ENCODE measurements at places on chromosomes 12 and 14.
A peak's percentile ranks its signal among the peaks of the same experiment; 100 is the strongest.

DNA sequence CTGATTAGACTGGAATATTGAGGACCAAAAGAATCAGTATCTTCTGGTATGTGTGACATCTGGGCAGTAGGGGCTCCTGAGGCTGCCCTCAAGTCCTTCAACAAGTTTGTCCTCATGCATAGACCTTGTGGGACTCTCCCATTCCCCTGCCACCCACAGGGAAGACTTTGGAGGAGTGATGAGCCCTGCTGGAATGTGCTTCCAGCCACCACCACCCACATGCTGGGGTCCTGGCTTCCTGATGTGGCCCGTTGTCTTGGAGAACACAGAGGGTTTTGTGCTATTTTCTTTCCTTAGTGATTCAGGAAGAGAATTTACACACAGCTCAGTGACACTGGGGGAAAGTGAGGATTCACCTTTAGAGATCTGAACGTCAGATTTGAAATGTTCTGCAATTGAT is 29.2 kb upstream of the SEL1L start:
- peak; percentile 11 for DNase-seq

DNA sequence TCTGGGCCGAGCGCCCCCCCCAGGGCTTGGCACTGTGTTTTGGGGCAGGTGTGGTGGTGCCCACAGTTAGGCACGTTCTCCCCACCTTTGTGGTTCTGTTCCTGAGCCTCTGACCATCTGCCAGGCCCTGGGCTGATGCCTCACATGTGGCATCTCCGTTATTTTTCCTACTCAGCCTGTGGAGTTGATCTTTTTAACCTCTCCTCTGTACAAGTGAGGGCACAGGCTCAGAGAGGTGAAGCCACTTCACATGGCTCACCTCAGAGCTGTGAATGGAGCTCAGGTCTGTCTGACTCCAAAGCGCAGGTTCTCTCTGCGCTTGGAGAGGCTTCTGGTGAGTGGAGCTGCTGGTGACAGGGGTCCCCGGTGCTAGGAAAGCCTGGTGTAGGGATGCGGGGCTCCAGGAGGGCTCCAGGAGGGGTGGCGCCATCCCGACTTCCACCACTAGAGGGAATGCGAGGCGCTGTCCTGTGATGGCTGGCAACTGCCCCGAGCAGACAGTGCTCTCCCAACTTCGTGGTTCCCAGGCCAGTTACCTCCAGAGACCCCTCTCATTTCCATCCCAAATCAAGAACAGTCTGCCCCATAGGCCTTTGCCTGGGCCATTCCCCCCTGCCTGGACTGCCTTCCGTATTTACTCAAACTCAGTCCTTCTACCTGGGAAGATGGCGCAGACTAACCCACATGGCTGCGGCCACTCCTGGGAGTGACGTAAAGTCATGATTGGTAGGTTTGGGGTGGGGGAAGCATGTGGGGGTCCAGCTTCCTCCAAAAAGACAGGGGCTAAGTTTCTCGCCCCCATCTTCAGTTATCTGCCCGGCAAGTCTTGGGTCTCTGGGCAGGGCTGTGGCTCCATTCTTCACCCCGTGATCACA is 9.9 kb downstream of the BCL7A start:
- peak; percentile 12 for DNase-seq

DNA sequence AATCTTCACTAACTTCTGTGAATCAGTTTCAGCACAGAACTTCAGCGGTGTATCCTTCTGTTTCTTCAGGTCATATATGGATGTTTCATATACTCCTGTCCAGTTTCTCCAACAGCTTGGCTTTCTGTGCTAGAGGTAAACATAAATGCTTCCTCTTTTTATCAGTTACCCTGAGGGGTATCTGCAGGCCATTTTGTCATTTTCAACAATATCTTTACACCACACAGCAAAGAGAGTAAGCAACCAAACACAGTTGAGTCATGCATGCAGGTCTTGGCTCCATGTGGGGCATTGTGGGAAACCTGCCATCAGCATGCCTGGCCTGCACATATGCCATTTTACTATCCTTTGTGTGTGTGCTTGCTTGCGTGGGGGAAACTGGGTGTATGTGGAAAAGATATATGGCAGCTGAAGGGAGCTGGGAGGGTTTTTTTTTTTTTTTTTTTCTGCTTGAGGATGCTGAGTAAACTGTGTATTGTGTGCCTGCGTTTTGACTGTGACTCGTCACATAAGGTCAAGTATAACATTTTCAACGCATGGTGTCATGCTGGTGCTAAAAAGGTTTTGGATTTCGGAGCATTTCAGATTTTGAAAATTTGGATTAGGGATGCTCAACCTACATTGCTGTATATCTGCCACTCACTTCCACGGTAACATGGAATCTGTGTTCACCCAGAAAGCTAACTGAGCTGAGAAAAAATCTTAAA is 56.1 kb upstream of the YARS2 start:
- no peak for DNase-seq

GRCh38 chr12:43370263-43370662 is 181.7 kb downstream of the ADAMTS20 start:
- DNase-seq = peak; percentile 86

DNA sequence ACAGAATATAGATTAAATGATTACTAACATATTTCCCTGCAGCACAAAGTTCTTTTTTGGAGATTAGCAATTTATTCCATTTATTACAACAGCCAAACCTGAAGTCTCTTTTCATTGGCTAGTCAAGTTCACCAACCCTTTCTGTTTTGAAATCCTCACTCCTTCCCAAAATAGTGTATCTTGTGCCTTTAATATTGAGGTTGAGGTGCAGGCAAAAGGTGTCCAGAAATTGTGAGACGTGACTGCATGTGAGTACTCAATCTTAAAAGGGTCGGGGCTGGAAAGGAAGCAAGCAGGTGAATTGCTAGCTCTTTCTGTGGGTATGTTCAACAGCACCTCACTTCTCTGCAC is 11.1 kb upstream of the FOXN3 start:
- no peak for DNase-seq

GRCh38 chr12:104360983-104361707 is 57.6 kb downstream of the EID3 start:
- no peak for DNase-seq

DNA sequence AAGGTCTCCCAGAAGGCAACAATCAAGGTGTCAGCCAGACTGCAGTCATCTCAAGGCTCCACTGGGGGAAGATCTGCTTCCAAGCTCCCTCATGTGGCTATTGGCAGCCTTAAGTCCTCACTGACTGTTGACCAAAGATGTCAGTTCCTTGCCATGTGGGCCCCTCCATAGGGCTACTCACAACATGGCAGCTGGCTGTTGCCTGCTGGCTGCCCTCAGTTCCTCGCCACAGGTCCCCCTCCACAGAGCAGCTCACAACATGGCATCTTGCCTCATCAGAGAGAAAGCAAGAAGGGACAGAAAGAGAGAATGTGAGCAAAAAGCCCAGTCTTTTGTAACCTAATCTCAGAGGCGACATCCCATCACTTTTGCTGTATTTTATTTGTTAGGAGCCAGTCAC is 34.4 kb upstream of the EGLN3 start:
- no peak for DNase-seq

GRCh38 chr12:31655792-31656191 is 3.7 kb upstream of the ETFBKMT start:
- DNase-seq = no peak

DNA sequence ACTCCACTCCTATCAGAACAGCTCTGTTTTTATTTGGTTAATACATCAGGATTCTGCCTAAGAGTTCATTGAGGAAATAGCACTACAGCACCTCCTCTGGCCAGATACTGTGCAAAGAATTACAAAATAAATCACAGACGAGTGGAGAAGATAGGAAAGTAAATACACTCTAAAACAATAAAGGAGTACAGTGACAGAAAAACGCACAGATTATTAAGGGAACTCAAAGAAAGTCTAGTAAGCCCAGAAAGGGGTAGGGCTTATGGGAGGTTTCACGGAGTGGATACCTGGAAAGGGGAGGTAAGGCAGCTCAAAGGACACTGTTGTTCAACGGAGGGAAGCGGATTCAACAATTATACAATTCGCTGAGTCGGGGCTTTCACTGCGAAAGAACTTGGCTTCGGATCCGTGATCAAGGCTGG is 5.5 kb downstream of the OR10AD1 start:
- DNase-seq = peak; percentile 64

- DNase-seq = no peak
These were observed 873.5 kb upstream of the TMEM132C start for GRCh38 chr12:127393465-127393864.

DNA sequence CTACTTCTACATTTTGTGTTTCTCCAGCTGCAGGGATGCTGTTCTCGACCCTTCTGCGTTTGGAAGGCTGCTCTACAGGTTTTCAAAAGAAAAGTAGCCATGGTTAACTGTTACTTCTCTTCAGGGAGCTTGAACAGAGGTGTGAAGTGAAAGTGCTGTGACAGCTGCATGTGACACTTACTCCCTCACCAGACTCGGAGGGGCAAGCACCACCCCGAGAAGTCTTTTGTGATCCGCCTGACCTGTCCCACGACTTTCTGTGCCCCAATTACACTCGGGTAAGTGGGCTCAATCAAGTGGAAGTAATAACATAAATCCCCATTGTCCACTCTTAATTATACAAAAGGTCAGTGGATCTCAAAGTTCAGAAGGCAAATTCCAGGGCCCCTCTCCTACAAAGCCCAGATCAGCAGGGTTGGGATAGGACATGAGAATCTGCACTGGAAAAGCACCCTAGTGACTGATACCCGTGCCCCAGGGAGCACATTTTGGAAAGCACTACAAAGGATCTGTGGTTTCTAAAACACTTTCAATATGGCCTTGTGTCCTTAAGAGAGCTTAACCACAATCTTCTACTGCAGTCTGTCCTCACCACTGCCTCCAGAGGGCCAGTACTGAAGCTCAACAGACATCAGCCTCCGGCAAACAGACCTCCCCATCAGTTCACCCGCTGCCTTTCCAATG is 11.5 kb downstream of the FICD start:
- peak; percentile 81 for DNase-seq

DNA sequence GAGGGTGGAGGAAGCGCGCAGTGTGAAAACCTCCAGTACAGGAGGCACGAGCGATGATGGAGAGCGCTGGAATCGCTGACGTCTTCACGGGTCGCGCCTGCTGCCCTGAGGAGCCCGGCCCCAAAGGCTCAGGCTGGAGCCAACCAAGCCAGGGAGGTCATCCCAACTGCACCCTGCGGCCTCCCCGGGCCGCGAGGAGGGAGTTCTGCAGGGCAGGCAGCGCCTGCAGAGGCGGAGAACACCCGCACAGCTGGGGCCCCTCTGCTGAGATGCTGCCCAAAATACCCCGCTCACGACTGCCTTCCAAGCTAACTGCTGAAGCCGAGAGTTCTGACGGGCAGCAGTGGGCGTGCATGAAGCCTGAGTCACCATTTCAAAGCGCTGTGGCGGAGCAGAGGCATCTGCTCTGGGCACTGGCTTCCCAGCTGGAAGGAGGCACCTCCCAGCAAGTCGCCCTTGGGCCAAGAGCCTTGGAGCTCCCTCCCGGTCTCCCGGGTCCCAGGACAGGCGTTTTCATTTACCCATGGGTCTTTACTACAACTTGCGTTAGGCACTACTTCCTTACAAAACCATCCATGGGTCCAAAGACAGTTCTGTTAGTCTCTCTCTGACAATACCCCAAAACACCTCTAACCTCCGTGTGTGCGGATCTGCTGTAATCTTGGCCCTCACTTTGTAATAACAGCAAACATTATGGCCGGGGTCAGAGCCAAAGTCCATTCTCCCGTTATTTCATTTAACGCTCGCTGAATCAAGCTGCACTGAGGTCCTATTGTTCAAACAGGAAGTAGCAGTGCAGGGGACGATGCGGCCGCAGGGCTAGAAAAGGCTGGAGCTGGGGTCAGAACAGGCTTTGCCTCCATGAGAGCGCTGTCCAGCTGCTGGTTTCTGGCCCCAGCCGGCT is 60.1 kb upstream of the RIMBP2 start:
- peak; percentile 95 for DNase-seq

DNA sequence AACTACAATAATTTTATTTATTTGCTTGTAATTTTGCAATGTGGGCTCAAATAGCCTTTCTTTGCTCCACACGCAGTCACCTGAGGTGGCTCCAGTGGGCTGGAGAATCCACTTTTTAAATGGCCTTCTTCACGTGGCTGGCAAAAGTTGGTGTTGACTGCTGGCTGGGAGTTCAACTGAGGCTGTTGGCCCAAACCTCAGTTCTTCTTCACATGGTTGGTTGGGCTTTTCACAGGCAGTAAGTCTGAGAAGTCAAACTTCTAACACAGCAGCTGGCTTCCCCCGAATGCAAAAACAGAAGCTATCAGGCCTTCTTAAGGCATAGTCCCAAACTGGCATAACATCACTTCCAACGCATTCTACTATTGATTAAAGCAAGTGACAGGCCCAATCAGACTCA is 2.1 kb upstream of the OXA1L start:
- DNase-seq = no peak

GRCh38 chr12:128612150-128612850 is 211.5 kb downstream of the SLC15A4 start:
- no peak for DNase-seq

GRCh38 chr12:114920771-114921554 is 237.0 kb upstream of the TBX3 start:
- DNase-seq = no peak

- no peak for DNase-seq
These were observed 17.3 kb downstream of the EPYC start for GRCh38 chr12:90987520-90987919.

DNA sequence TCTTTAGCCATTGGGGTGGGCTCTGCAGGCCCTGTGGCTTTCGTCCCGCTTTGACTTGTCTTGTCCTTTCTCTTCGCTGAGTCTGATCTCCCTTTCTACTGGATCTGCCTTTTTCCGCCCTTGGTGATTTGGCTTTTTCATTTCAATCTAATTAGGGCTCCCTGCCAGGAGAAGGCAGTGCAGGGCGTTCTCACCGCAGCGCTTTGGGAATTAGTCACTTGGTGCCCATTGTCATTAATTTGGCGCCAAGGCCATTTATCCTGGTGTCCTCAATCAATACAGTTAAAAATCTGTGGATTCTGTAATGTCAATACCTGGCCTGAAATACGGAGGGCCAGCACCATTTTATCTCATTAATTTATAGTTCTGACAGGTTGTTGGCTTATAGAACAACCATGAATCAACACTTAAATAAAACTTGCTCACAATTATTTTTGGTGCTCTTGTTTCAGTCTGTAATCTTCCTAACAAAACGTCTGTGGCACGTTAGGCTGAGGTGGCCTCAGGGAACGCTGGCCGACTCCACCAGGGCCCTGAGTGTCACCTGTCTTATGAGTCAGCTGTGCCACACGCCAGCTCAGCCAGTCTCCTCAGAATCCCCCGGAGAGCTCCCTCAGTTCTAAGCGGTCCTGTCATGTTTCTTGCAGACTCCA is 115.7 kb downstream of the BEGAIN start:
- no peak for DNase-seq

DNA sequence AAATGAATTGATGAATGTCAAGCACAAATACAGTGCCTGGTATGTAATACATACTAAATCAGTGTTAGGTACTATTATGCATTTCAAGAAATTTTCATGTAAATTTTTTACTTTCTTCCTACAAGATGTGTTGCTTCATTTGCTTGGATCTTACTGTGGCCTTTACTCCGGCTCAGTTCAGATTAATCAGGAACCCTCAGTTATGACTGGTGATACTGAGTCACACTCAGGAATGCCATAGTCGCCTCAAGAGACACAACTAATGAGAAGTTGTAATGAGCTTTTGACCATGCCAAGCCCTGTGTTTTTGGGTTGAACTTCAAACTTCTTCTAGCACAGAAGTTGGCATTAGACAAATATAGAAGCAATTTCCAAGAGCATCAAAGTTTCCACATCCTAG is 96.0 kb downstream of the TGFB3 start:
- peak; percentile 67 for DNase-seq

- DNase-seq = no peak
These were observed 472.0 kb upstream of the TBX3 start for GRCh38 chr12:115155665-115156645.

- DNase-seq = peak; percentile 97
These were observed 29.5 kb upstream of the RHOJ start for GRCh38 chr14:63174760-63175191.

- no peak for DNase-seq
These were observed 170.0 kb downstream of the ZFP36L1 start for GRCh38 chr14:68622856-68623255.

Measured in foreskin melanocyte (primary cell).